ENCODE measurements at places on chromosomes 3 and 15. TPM values are rescaled to one million over a fixed set of nuclear protein-coding genes. Genes with fewer than 3 reads are reported as not detected.

The SPINK8 gene
- not detected for total RNA-seq

The STRIT1 gene
- total RNA-seq: 714 TPM

The HRG gene
- total RNA-seq: not detected

The GABRR3 gene
- not detected for total RNA-seq

The SLC27A2 gene
- total RNA-seq: not detected

The WDR93 gene
- not detected for total RNA-seq

The NECTIN3 gene
- total RNA-seq: 7.0 TPM

The PLA2G4D gene
- not detected for total RNA-seq

GRCh38 chr3:112134335-112135124, 1.5 kb upstream of the GCSAM start:
- H3K4me3 ChIP-seq: no peak overlapping the region
- peaks cover 4% of the 10 kb centered on the region for H3K4me1 ChIP-seq
- DNase-seq: no peak
- no peak overlapping the region for H3K27ac ChIP-seq
- no peaks in the 10 kb centered on the region for H3K27me3 ChIP-seq

- DNase-seq: no peak
- peaks cover 9% of the 10 kb centered on the region for H3K4me1 ChIP-seq
- no peak overlapping the region for H3K27ac ChIP-seq
Observed at GRCh38 chr3:149374793-149375500, 2.5 kb downstream of the TM4SF1 start.

GRCh38 chr3:178263236-178263916, 272.9 kb upstream of the KCNMB2 start:
- no peak overlapping the region for H3K4me3 ChIP-seq
- DNase-seq: no peak
- H3K27me3 ChIP-seq: no peaks in the 10 kb centered on the region
- no peak overlapping the region for H3K27ac ChIP-seq

DNA sequence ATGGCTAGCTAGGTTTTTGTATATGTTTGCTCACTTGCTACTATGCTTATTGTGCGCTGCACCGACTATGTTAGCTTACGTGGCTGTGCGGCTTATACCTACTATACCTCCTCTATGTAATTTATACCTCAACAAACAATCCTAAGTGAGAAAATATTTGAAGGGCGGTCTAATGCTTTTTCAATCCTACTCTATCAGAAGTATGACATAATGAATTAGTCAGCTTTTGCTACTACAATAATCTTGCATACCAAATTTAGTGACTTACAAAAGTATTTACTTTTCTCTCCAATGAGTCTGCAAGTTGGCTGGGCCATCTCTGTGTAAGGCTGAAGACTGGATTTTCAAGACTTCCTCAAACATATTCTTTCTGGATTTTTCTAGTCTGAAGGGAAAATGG, 391.2 kb upstream of the NECTIN3 start:
- no peaks in the 10 kb centered on the region for H3K27me3 ChIP-seq
- H3K4me3 ChIP-seq: no peak overlapping the region
- H3K27ac ChIP-seq: no peak overlapping the region
- H3K36me3 ChIP-seq: no peaks in the 10 kb centered on the region
- DNase-seq: no peak
- H3K4me1 ChIP-seq: no peaks in the 10 kb centered on the region

GRCh38 chr15:41558400-41559238, at the start of gene TYRO3:
TSS of gene TYRO3 (plus strand) at chr15:41559212. CDS start at chr15:41559258, 46 bp downstream.
- peak within 1 kb of the TSS; percentile 68 for H3K4me3 ChIP-seq
- H3K27ac ChIP-seq: no peak within 1 kb of the TSS
- H3K36me3 ChIP-seq: no peaks in the 10 kb centered on the region

DNA sequence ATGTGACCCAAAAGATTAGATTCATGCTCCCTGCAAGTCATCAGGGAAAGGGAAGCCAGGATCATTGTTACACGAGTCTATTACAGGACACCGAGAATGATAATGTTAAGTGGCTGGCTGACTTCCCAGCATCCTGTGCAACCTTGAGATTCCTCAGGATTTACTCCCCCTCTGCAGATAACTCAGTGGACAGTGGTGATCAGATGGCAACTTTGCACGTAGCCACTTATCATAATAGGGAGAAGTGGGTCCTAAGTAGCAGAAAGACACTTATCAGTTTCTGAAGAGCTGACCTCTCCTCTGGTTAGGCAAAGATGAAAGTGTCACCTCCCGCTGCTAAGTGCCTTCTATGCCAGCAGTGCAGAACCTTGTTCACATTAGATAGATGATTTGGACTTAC, 6.7 kb upstream of the TMPRSS7 start:
- H3K36me3 ChIP-seq: no peaks in the 10 kb centered on the region
- H3K4me3 ChIP-seq: no peak overlapping the region
- H3K27me3 ChIP-seq: no peaks in the 10 kb centered on the region
- no peak for DNase-seq

DNA sequence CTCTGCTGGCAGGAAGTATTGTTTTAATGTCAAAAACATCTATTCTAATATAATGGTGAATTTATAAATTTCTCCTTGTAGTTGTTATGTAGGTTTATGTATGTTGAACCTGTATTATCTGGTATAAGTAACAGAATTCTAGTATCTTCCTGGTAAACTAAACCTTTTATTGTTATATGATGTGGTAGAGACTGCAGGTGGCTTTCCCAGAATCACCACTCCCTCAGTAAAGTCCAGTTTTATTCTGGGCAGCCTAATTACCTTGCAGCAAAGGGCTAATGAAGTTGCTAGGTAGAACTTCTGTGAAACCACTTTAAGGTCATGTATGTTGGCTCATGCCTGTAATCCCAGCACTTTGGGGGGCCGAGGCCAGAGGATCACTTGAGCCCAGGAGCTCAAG, 15.6 kb downstream of the CSNK1G1 start:
- no peaks in the 10 kb centered on the region for H3K4me1 ChIP-seq
- H3K36me3 ChIP-seq: no peaks in the 10 kb centered on the region
- DNase-seq: no peak
- no peak overlapping the region for H3K4me3 ChIP-seq
- no peaks in the 10 kb centered on the region for H3K27me3 ChIP-seq

- H3K27ac ChIP-seq: no peak overlapping the region
- no peaks in the 10 kb centered on the region for H3K4me1 ChIP-seq
- H3K27me3 ChIP-seq: no peaks in the 10 kb centered on the region
Observed at GRCh38 chr3:169615833-169616232, 47.7 kb downstream of the MECOM start.
